ENCODE measurements at places on chromosomes 12 and 14.
A peak's percentile ranks its signal among the peaks of the same experiment; 100 is the strongest.

DNA sequence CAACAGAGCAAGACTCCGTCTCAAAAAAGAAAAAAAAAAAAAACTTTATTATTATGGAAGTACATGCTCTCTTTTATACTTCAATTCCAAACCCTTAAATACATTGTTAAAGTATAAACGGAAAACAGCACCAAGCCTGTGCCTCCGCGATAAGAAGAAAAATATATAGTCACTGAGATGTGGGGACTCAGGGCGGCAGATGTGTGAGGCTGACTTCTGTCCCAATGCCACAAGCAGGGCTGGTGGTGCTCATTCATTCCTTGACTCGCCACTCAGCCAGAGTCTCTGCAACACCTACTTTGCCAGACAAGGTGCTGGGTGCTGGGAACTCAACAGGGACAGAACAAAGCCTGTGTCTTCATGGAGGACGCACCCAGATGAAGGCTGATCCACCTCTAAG lies 13.8 kb downstream of the LGMN start:
- no peak for DNase-seq

DNA sequence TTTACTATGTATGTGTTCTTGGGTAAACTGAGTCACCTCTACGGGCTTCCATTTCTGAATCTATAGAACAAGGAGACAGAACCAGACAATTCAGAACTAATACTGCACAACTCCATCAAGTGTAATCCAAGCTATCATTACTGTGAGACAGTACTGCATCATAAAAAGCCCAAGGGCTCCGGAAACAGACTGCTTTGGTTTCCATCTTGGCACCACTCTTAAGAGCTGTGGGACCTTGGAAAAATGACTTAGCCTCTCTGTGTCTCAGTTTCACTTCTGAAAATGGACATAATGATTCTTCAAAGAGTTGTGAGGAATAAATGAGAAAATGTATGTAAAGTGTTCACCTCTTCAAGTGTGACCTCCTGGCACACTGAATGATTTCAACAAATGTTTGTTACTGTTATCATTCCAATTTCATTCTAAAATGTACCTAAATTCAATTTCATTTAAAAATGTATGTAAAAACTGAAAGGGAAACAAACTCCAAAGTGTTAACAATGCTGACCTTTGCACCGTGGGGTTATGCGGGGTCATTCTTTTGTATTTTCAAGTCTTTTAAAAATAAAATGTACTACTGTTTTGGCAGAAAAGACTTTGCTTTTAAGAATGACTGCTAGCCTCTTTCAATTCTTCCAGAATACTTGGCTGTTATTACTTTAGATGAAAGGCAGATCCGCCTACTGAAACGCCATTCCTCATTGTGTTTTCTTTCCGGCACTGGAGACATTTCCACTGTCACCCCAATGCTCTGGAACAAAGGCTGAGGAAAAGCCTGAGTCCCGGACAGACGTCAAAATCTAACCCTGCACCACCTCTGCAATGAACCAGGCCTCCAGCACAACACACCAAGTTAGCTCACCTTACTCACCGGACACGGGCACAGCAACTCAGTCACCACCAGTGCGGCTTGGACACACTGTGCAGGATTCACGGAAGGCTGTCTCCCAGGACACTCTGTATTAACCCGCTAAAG lies 62.8 kb downstream of the TMCC3 start:
- no peak for DNase-seq

GRCh38 chr14:90522571-90523191 lies 125.9 kb downstream of the CALM1 start:
- DNase-seq: peak; percentile 89

DNA sequence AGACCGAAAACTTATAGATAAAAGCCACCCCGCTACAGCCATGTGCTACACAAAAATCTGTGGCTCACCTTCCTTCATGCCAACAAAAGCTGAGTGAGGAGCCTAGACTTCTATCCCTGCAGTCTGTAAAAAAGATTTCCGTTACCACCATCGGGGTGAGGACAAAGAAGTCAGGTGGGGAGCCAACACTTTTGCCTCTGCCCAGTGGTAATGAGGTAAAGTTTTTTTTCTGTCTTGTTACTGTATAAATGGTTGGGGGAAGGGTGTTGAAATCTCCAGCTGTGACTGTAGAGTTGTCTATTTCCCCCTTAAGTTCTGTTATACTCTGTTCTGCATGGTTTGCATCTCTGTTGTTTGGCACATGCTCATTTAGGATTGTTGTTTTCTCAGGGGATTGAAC lies 707.8 kb downstream of the FLRT2 start:
- no peak for DNase-seq

- DNase-seq: no peak
Measured at GRCh38 chr12:27966870-27967269, 5.7 kb downstream of the PTHLH start.

GRCh38 chr12:108457006-108457733 lies 57.9 kb upstream of the FICD start:
- peak; percentile 28 for DNase-seq

GRCh38 chr14:81211844-81212243 lies 8.9 kb downstream of the GTF2A1 start:
- no peak for DNase-seq

- no peak for DNase-seq
Measured at GRCh38 chr12:129258781-129259318, 405.6 kb downstream of the GLT1D1 start.

- no peak for DNase-seq
Measured at GRCh38 chr12:130011611-130012385, 108.0 kb upstream of the TMEM132D start.

- DNase-seq: no peak
Measured at GRCh38 chr12:11202811-11203210, 16.1 kb upstream of the TAS2R42 start.

Measured in DMS153 (cell line).